ENCODE measurements at places on chromosomes 4 and X.

DNA sequence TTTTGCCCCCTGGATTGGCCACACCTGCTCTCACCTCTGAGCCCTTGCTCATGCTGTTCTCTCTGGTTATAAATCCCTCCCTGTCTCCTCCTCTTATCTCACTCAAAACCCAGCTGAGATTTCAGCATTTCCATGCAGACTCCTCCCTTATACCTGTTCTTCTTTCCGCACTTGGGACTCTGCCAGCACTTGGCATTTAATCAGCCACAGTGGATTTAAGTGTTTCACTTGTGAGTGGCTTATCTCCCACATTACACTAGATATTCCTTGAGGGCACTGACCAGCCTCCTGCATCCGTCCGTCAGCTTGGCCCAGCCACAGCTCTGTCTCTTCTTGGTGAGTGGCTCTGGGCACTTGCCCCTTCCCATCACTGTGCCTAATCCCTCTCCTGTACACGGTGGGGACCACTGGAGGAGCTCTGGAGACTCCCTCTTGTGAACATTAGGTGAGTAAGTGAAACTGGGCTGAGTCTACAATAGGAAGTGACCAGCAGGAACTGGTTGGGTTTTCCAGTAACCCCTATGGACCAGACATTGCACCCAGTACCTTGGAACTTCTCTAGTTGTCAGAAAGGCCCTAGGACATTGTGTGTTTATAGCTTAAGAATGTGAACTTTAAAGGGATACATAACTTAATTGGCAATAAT is 19.9 kb downstream of the FGFBP1 start:
- DNase-seq = peak; percentile 76

- DNase-seq = no peak
Measured at GRCh38 chrX:119237562-119237942, 1.5 kb downstream of the PGRMC1 start.

DNA sequence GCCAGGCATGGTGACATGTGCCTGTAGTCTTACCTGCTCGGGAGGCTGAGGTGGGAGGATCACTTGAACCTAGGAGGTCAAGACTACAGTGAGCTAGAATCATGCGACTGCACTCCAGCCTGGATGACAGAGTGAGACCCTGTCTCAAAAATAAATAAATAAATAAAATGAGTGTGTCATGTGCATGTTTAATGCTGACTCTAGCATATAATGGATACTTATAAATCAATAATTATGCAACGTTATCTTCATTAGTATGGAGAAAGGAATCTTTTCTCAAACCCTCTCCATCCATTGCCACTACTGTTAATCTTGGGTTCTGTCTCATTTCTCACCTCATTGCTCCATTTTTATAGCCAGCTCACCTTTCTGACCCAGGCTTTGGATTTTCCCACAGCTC is 189.5 kb upstream of the RPL34 start:
- no peak for DNase-seq

DNA sequence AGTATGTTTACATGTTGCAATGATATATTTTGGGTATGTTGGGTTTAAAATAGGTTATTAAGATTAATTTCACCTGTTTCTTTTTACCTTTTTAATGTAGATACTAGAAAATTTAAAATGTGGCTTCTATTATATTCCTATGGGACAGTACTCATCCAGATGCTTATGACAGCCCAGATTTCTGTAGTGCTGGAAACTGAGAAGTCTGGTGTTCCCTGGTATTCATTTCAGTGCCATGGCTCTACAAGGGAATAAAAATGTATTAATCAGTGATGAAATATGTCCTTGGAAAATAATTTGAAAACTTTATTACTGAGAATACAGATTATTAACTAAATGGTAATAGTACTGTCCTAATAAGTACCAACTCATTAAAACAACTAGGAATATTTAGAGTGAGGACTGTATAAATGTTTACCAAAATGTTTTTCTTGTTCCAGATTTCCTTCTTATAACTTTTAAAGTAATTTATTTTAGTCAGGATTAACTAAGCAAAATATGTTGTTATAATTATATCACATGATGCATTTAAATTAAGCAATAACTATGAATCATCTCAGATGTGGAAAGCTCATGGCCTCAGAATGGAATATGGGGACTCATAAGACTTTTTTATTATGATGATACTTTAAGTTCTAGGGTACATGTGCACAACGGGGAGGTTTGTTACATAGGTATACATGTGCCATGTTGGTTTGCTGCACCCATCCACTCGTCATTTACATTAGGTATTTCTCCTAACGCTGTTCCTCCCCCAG is 25.3 kb downstream of the ARHGAP24 start:
- no peak for DNase-seq

- DNase-seq = no peak
Measured at GRCh38 chrX:109533005-109533404, 3.6 kb upstream of the NXT2 start.

GRCh38 chrX:10709276-10709675 is 88.9 kb upstream of the MID1 start:
- DNase-seq = no peak

DNA sequence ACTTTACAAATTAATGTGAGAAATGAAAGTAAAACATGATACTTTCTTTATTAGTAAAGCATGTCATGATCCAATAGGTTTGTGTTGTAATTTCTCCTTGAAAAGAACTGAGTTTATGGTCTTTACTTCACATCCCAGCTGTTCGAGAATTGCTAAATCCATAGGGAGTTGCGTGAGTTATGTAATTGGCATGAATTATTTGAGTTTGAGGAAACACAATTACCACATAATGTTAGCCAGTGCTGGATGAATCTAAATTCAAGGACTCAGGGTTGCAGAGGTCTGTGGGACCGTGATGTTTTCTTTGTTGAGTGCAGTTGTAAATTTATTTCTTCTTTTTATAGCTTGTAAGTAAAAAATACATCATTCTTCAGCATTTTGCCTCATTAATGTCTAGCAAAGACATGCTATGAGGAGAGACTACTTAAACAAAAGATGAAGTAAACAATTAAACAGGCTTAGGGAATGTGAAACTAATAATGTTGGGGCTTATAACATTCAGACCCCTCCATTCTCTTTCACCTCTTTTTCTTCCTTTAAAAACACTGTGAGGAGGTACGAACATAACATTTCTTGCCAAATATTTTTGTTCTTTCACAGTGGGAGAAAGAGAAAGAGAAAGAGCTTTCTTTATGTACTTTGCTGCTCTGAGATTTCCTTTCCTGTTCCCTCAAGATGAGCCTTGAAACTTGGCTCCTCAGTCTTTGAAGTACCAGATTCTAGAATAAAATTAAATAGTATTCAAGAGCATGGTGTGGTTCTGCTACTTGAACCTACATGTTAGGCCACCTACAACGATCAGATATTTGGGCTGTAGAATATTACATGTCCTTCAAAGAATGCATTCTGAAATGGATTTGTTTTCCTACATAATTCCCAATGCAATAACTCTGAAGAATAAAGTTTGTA is 159.6 kb upstream of the ANK2 start:
- no peak for DNase-seq

- no peak for DNase-seq
Measured at GRCh38 chr4:185778307-185778706, 33.7 kb downstream of the SORBS2 start.

GRCh38 chr4:168483811-168484210 is 3.5 kb upstream of the DDX60L start:
- DNase-seq = no peak

- no peak for DNase-seq
Measured at GRCh38 chr4:5133201-5133600, 81.9 kb downstream of the STK32B start.

- no peak for DNase-seq
Measured at GRCh38 chr4:182884040-182884439, 33.1 kb downstream of the DCTD start.

DNA sequence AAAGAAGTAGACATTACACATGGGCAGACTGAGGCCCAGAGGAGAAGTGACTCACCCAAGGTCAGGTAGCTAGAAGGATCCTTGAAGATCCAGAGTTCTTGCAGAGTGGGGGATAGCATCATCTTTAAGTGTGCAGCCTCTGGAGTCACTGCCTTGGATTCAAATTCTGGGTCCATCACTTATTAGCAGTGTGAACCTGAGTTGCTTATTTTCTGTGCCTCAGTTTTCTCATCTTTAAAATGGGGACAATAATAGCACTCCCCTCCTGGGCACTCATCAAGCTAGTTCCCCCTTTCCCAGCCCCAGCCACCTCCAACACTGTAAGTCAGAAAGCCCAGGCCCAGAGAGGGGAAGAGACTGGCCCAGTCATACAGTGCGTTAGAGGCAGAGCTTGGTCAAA is 141.8 kb upstream of the PJA1 start:
- DNase-seq = no peak

- no peak for DNase-seq
Measured at GRCh38 chr4:68324519-68325262, 25.2 kb downstream of the YTHDC1 start.

DNA sequence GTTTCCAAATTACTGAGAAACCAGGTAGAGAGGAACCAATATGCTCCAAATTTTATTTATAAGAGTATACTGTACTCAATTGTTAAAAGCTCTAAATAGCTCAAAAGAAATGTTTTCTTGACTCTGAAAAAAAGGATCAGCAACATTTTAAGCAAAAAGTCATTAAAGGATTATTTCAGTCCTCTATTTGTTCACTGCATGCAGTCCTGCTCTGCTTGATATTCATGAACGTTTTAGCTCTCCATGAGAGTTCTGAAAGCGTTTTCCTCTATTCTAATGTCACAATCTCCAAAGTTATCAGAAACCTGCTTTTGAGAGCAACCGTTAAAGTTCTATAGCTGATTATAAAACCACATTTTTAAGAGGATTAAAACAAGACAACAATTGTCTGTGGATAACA is 110.5 kb downstream of the APOOL start:
- no peak for DNase-seq

DNA sequence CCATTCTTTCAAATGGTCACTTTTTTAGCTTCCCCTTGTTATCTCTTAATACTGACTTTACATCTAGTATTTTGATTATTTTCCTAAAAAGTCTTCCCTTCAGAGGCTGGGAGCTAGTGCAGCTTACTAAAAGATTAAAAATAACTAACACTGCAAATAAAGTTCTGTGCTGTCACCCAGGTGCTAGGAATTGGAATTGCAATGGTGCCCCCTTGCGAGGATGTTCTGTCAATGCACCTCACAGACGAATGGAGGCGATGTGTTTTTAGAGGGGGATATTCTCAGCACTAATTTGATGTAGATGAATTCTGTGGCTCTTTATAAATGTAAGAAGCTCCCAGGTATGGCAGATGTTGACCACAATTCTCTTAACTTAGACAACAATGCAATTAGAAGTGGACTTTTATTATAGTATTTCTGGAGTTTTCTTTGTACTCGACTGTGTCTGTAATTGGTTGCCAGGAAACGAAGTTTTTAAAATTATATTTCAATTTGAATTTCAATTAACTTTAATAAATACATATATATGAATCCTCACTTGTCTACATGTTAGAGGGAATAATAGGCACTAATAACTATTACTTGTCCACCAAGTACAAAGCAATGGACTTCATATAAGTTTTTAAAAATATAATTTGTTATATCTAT is 22.0 kb upstream of the SMIM31 start:
- DNase-seq = peak; percentile 35

GRCh38 chrX:47212381-47213293 is 5.8 kb upstream of the CDK16 start:
- no peak for DNase-seq

DNA sequence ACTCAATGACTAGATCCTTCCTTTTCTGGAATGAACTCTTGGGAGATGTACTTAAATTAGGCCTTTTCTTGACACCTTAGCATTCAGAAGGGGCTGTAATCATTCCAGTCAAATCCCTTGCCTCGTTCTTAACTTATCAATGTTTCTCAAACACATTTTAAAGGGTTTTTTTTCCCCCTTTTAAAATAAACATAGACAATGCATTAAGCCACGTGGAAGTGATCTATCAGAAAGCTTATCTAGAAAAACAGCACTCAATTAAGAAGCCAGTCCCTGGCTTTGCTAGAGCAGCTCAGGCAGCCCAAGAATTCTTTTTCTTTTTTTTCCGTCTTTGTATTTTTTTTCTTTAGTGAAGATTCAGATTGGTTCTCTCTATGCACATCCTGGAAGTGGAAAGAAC is 118.2 kb downstream of the PCDH7 start:
- no peak for DNase-seq

DNA sequence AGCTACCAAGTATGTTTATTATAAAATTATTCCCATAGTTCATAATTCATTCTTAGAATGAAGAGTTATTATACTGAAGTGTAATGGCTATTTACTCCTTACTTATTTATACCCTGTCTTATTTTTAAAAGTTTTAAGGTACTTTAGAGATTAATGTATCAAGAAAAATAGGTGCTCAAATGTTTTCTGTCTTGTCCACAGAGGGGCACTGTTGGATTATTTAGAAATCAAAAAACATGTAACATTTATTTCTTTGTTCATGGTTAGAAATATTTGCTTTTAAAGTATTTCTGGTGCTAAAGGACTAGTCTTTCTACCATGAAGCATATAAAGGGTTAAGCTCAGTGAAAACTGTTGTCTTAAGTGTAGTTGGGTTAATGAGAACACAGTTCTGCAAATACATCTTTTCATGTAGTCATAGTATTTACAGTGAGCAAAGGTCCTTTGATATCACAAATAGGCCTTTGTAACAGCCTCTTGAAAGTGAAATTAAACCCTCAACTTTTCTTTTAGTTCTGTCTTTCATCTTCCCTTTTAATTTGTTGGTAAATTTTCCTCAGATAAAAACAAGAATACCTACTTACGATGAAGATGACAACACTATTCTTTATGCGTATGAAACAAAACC is 7.7 kb downstream of the SCML1 start:
- DNase-seq = no peak

DNA sequence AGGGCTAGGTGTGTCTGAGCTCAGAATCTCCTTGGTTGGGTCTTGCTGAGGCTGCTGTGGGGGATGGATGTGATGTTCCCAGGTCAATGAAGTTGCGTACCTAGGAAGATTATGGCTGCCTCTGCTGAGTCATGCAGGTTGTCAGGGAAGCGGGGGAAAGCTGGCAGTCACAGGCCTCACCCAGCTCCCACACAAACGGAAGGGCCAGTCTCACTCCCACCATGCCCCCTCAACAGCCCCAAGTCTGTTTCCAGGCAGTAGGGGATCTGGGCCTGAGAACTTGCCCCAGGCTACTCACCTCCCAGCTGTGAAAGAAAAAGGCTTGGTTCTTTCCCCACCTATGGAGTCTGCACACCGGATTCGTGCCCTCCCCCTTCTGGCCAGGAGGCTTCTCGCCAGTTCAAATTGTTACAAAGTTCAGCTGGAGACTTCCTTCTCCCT is 72.9 kb downstream of the WDR44 start:
- peak; percentile 21 for DNase-seq

GRCh38 chrX:47068720-47069119 is 9.5 kb upstream of the RGN start:
- no peak for DNase-seq

GRCh38 chr4:150126201-150126863 is 48.1 kb downstream of the DCLK2 start:
- no peak for DNase-seq

GRCh38 chr4:48162162-48162561 is 28.1 kb upstream of the TXK start:
- DNase-seq = no peak

GRCh38 chrX:35826503-35826902 is 28.4 kb downstream of the MAGEB16 start:
- no peak for DNase-seq

- no peak for DNase-seq
Measured at GRCh38 chrX:29397506-29397905, 810.3 kb downstream of the IL1RAPL1 start.

Data from colonic mucosa (tissue), 4 donors.